ENCODE measurements at places on chromosomes 1 and 21.

DNA sequence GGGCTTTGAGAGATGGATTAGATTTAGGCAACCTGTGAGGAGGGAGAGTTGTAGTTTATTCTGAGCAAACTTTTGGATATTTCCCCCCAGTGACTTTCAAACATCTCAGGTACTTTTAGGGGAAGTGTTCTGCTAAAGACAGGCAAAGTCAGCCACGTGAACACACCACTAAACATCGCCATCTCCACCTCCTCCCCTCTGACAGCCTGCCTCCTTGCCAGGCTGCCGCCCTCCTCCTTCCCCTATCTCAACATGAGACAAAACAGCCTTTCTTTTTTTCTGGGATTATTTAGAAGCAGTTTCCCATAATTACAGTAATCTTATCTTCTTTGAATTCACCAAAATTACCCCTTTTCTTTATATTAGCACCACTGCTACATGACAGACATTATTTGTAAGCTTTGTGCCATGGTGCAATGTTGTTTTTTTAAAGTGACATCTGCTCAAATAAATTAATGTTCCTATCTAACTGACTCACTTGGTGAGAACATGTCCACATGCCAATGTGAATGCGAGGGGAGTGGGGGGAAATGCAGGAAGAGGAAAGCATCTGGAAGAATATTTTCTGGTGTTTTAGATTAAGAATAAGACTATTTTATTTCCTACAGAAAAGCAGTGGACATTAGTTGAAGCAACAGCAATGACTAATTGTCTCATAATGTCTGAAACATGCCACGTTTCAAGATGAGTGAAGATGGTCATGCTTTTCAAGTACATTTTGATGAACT, 147.8 kb upstream of the ATP1B1 start:
- no peaks in the 10 kb centered on the region for H3K27me3 ChIP-seq
- no peaks in the 10 kb centered on the region for H3K36me3 ChIP-seq
- no peak overlapping the region for H3K27ac ChIP-seq
- no peaks in the 10 kb centered on the region for H3K4me1 ChIP-seq
- no peak for DNase-seq

DNA sequence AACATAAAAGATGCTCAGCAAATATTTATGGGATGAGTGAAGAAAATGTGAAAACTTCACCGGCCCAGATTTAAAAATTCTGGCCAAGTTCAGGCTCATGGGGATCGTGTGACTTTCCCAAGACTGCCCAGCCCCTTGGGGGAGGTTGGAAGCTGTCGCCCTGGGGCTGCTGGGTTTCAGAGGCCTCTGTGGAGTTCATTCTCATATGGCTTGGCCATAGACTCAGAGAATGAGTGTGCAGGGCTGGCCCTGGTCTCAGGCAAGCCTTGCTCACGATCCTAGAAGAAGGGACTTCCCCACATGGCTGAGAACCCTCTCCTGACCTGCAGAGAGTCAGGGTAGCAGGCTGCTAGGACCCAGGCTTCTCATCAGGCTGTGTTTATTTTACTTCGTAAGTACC, 24.6 kb downstream of the PADI2 start:
- H3K27me3 ChIP-seq: peaks cover 37% of the 10 kb centered on the region
- H3K36me3 ChIP-seq: no peaks in the 10 kb centered on the region
- no peak overlapping the region for H3K4me3 ChIP-seq
- H3K27ac ChIP-seq: no peak overlapping the region
- peaks cover 15% of the 10 kb centered on the region for H3K4me1 ChIP-seq

DNA sequence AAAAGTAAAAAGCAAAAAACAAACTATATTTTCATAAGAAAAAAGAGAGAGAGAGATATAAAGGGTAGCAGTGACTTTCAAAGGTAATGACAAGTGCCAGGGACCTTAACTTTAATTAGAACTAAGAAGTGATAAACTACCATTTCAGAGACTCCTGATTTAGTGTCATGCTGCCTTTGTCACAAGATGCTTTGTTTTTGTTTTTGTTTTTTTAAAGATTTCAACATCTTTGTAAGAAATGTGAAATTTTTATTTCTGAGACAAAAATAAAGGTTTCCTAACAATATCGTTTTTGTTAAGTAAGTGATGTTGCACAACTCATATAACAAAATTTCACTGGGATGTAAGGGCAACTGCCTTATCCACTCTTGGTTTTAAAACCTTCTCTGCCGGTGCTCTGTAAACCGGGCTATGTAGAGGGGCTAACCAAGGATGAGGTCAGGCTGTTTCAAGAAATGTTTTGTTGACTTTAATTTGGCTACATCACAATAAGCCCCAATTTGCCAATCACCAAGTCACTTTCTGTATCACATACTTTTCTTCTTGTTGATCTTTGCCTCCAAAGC, 35.2 kb upstream of the SYT2 start:
- H3K27me3 ChIP-seq: no peaks in the 10 kb centered on the region
- H3K27ac ChIP-seq: no peak overlapping the region
- no peak for DNase-seq
- peaks cover 47% of the 10 kb centered on the region for H3K36me3 ChIP-seq

DNA sequence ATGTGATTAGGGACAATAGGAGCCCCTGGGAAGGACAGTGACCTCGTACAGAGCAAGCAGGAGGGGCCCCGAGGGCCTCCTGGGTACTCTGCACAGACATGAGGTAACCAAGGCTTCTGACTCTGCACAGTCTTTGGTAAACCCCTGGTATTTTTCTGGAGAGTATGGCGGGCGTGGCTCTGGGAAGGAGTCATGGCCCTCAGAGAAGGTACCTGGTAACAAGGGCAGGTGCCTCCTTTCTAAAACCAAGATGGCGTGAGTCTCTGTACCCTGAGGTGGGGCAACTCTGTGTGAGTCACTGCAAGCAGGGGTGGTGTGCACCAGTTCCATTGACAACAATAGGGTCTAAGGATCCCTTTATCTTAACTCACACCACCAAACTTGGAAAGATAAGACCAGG, 39.9 kb upstream of the SLC19A1 start:
- no peak overlapping the region for H3K27ac ChIP-seq
- H3K36me3 ChIP-seq: peaks cover 13% of the 10 kb centered on the region
- DNase-seq: no peak
- H3K4me1 ChIP-seq: no peaks in the 10 kb centered on the region

DNA sequence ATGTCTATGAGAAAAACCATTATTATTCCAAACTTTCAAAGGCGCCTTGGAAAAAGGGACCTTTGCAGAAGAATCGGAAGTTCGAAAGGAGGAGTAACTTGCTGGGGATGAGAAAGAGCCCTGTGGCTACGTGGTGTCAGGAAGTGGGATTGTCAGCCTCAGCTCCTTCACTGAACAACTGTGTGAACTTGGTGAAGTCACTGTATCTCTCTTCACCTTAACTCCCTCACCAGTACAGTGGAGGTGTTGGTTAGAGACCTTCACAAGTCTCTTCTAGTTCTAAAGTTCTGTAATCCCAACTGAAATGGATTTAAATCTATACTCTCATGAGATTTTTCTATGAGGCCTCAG, 285.6 kb downstream of the CACNA1E start:
- no peak overlapping the region for H3K4me3 ChIP-seq
- H3K27me3 ChIP-seq: no peaks in the 10 kb centered on the region
- DNase-seq: no peak

GRCh38 chr1:50110656-50111055, 1.9 kb downstream of the ELAVL4 start:
- H3K36me3 ChIP-seq: no peaks in the 10 kb centered on the region
- H3K4me1 ChIP-seq: no peaks in the 10 kb centered on the region
- DNase-seq: no peak
- H3K4me3 ChIP-seq: no peak overlapping the region
- no peaks in the 10 kb centered on the region for H3K27me3 ChIP-seq
- no peak overlapping the region for H3K27ac ChIP-seq

GRCh38 chr1:202204065-202204464, 10.5 kb downstream of the LGR6 start:
- peaks cover 23% of the 10 kb centered on the region for H3K27me3 ChIP-seq
- no peak for DNase-seq
- no peak overlapping the region for H3K4me3 ChIP-seq
- H3K4me1 ChIP-seq: peaks cover 6% of the 10 kb centered on the region
- no peaks in the 10 kb centered on the region for H3K36me3 ChIP-seq

DNA sequence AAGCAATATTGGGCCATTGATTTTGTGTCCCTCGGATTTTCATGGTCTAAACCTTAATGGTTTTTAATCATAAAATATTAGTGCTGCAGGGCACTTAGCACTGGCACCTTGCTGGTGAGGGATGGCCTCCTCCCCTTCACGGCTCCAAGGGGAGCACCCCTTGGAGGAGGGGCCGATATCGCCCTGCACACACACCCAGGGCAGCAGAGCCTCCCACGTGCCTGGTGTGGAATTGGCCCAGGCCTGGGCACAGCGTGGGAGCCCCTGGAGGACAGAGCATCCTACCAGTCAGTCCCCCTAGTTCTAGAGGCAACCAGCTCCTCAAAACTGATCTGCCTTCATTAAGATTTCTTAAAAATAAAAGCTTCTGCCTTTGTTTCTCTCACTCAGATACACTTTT, 90.7 kb upstream of the CSF3R start:
- no peak for DNase-seq
- no peaks in the 10 kb centered on the region for H3K4me1 ChIP-seq
- no peaks in the 10 kb centered on the region for H3K36me3 ChIP-seq
- H3K4me3 ChIP-seq: no peak overlapping the region

GRCh38 chr1:226523646-226524406, 24.7 kb upstream of the STUM start:
- no peaks in the 10 kb centered on the region for H3K4me1 ChIP-seq
- no peaks in the 10 kb centered on the region for H3K36me3 ChIP-seq
- DNase-seq: no peak
- peaks cover 7% of the 10 kb centered on the region for H3K27me3 ChIP-seq
- no peak overlapping the region for H3K4me3 ChIP-seq
- H3K27ac ChIP-seq: no peak overlapping the region

- H3K36me3 ChIP-seq: no peaks in the 10 kb centered on the region
- DNase-seq: no peak
- peaks cover 10% of the 10 kb centered on the region for H3K27me3 ChIP-seq
- H3K4me3 ChIP-seq: no peak overlapping the region
- H3K27ac ChIP-seq: no peak overlapping the region
Observed at GRCh38 chr1:117174851-117175250, 35.9 kb downstream of the VTCN1 start.

DNA sequence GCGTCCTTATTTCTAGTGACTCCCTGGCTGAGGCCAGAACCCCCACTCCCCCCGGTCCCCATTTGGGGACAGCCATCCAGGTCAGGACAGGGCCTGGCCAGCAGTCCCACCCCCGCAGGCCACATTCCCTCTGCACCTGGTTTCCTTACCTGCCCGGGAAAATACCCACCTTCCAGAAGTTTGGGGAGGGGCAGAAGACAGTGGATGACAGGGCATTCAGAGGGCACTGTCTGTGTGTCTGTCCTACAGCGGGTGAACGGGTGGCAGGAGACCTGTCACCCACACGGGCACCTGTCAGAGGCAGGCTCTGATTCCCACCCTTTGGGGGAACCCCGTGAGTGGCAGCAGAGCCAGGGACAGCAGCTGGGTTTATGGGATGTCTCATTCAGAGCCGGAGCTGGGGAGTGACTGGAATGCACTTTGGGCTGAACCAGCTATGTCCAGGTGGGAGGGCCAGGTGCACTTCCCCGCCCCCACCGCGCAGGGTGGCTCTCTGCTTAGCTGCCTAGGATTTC, 2.0 kb downstream of the ARHGEF16 start:
- H3K4me1 ChIP-seq: peaks cover 9% of the 10 kb centered on the region
- no peak overlapping the region for H3K27ac ChIP-seq
- no peak overlapping the region for H3K4me3 ChIP-seq
- peaks cover 30% of the 10 kb centered on the region for H3K27me3 ChIP-seq
- no peak for DNase-seq
- H3K36me3 ChIP-seq: no peaks in the 10 kb centered on the region

- H3K36me3 ChIP-seq: no peaks in the 10 kb centered on the region
- H3K27ac ChIP-seq: no peak overlapping the region
- no peak overlapping the region for H3K4me3 ChIP-seq
- DNase-seq: peak; percentile 68
- peaks cover 10% of the 10 kb centered on the region for H3K4me1 ChIP-seq
Observed at GRCh38 chr1:68442822-68443556, 6.8 kb downstream of the RPE65 start.

GRCh38 chr1:99950486-99950885, 19.3 kb upstream of the SLC35A3 start:
- H3K27ac ChIP-seq: no peak overlapping the region
- H3K27me3 ChIP-seq: no peaks in the 10 kb centered on the region
- no peak for DNase-seq
- no peak overlapping the region for H3K4me3 ChIP-seq
- no peaks in the 10 kb centered on the region for H3K4me1 ChIP-seq

GRCh38 chr1:107993920-107994319, 28.9 kb upstream of the VAV3 start:
- H3K36me3 ChIP-seq: no peaks in the 10 kb centered on the region
- no peak for DNase-seq
- H3K4me1 ChIP-seq: no peaks in the 10 kb centered on the region
- H3K4me3 ChIP-seq: no peak overlapping the region
- H3K27ac ChIP-seq: no peak overlapping the region

- H3K27me3 ChIP-seq: no peaks in the 10 kb centered on the region
- no peaks in the 10 kb centered on the region for H3K36me3 ChIP-seq
- H3K4me1 ChIP-seq: no peaks in the 10 kb centered on the region
- no peak overlapping the region for H3K27ac ChIP-seq
Observed at GRCh38 chr1:47930210-47930840, 66.9 kb downstream of the TRABD2B start.

DNA sequence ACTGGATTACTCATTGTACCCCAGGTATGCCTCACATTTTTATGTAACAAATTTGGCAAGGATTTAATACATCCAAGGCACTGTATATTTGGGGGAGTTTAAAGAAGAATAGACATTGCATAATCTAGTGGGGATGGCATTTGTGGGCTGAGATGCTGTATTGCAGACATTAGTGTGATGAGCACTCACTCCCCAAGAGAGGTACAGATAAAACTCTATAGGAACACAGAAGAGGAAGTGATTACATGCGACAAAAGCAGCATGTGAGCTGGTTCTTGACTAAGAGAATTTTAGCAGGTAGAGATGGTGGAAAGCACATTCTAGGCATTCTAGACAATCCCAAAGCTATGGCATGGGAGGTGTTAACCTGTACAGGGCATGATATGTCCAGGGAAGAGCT, 24.2 kb upstream of the CDC14A start:
- no peaks in the 10 kb centered on the region for H3K36me3 ChIP-seq
- H3K27ac ChIP-seq: no peak overlapping the region
- peaks cover 5% of the 10 kb centered on the region for H3K4me1 ChIP-seq
- peaks cover 2% of the 10 kb centered on the region for H3K27me3 ChIP-seq
- DNase-seq: no peak

DNA sequence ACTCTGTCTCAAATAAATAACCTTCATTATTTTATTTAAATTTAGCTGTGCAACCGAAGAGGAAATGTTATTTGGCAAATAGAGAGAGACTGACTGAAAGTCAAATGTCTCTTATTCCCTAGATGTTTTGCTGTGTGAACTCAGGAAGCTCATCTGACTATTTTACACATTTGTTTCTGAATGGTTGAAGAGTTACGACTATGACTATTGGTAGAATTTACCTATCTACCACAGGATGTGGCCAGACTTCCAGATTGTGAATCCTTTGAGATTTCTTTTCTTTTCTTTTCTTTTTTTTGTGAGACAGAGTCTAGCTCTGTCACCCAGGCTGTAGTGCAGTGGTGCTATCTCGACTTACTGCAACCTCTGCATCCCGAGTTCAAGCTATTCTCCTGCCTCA, 5.3 kb upstream of the SDE2 start:
- no peak overlapping the region for H3K27ac ChIP-seq
- no peak for DNase-seq
- H3K36me3 ChIP-seq: no peaks in the 10 kb centered on the region
- peaks cover 21% of the 10 kb centered on the region for H3K4me1 ChIP-seq

- peaks cover 28% of the 10 kb centered on the region for H3K36me3 ChIP-seq
- no peak for DNase-seq
- peaks cover 18% of the 10 kb centered on the region for H3K4me1 ChIP-seq
- H3K27me3 ChIP-seq: no peaks in the 10 kb centered on the region
- no peak overlapping the region for H3K4me3 ChIP-seq
- peak overlapping the region; percentile 80 for H3K27ac ChIP-seq
Observed at GRCh38 chr1:109578947-109579443, 30.6 kb downstream of the GNAI3 start.
